Right ventricle myocardium superior (tissue), 1 donor: ENCODE measurements at places on chromosomes 4 and X.

GRCh38 chr4:21709031-21709430, 239.5 kb downstream of the KCNIP4 start:
- DNase-seq = no peak

- DNase-seq = no peak
Observed at GRCh38 chrX:136196691-136197155, 49.4 kb downstream of the FHL1 start.

GRCh38 chrX:70033348-70034051, 16.2 kb downstream of the AWAT2 start:
- DNase-seq = no peak

- DNase-seq = no peak
Observed at GRCh38 chr4:142353149-142353738, 492.9 kb downstream of the INPP4B start.

- DNase-seq = no peak
Observed at GRCh38 chr4:69995526-69996016, at the start of gene STATH. TSS of gene STATH (plus strand) at chr4:69995966. CDS start at chr4:69998438, 2,472 bp downstream.

GRCh38 chr4:156173486-156173885, 219.8 kb upstream of the CTSO start:
- no peak for DNase-seq

DNA sequence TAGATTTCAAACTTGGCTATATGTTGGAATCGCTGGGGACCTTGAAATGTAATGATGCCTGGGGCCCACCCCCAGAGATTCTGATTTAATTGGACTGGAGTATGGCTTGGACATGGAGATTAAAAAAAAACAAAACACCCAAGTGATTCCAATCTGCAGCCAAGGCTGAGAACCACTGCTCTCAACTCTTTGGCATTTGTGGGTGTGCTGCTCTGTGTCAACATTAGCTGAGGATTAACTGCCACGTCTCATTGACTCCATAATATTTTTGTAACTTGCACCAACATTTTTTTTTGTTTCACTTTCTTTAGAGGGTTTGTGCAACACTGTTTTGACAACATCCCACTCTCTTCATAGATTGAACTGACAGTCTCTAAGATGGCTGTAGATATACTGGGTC, 41.1 kb upstream of the PDK3 start:
- no peak for DNase-seq

DNA sequence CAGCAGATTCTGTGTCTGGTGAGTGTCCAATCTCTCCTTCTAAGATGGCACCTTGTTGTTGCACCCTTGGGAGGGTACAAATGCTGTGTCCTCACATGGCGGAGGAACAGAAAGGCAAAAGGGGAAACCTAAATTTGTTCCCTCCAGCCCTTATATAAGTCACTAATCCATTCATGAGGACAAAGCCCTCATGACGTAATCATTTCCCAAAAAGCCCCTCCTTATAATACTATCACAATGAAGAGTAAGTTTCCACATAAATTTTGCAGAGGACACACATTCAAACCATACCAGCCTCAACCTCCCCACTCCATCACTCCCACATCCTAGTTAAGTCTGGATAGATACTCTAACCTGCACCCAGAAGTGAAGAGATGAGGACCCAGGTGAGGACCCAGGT, 63.1 kb downstream of the USP38 start:
- no peak for DNase-seq

GRCh38 chr4:105990933-105991332, 95.7 kb downstream of the NPNT start:
- peak; percentile 92 for DNase-seq

DNA sequence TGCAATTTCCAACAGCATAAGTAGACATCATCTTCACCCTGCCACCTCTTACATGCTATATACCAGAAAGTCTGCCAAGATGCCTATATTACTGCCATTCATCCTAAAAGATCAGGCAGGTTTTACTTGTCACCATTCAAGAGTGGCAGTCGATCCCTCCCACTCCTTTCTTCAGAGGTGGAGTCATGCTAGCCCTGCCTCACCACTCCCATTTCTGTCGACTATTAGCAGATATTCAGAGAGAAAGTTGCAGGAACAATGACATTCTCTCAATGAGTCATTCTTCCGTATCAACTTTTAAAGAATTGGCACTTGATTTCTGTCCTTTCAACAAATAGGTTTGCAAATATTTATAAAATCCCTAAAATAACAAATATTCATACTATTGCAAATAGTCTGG, 1060.1 kb downstream of the ADGRL3 start:
- DNase-seq = no peak

DNA sequence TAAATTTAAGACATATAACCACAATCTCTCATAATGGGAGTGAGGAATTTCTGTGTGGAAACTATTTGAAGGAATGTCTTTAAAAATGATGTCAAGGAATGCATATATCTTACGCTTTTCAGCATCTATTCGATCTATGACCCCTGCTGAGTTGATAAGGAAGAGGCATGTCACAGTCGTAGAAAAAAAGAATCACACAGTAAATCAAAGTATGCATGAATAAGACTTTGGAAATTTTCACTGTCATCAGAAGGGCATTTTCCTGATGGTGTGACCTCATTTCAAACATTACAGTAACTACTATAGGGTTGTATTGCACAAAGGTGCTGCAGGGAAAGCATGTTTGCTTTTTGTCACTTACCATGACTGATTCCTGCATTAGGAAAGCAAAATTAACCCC, 41.5 kb downstream of the REELD1 start:
- DNase-seq = no peak

DNA sequence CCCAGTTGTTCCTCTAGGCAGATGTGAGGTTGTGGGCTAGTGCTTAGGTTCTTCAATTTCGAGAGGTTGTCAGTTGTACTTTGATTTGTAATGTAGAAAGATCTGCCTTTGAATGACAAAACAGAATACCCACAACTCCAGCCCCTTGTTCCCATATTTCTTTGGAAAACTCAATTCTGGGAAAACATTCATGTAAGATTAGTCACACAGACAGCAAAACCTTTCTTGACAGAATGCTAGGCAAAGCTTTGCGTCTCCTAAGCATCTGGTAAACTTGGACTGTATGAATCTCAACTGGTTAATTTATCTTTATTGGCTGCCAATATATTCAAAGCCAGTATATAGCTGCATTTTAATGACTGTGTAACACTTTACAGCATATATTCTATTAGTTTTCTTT, 34.9 kb downstream of the NOCT start:
- DNase-seq = no peak

DNA sequence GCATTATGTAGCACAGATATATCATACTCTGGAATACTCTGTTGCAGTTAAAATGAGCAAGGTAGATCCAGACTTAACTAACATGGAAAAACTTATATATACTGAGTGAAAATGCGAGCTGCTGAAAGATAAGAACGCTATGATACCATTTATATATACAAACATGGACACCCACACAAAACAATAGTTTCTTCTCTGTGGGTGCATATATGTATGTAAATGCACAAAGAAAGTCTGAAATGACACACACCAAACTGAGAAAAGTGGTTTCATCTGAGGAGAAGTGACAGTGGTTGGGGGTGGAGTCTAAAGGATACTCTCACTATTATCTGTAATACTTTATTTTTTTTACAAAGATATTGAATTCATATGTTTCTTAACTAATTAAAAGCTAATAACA, 12.2 kb upstream of the FGF2 start:
- no peak for DNase-seq

DNA sequence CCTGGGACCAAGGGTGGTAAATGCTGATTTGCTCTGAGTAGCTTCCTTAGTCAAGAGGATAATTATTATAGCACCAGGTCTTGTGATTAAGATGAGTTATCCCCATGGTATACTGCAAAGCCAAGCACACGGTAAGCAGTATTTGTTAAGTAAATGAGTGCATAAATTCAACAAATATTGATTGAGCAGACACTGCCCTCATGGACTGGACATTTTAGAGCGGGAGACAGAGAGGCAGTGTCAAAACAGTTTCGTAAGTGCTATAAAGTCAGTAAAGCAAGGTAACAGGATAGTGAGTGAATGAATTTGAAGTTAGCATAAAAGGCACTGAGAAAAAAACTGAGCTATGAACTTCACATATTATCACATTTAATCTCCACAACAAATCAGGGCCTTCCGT, 13.9 kb downstream of the PHF8 start:
- no peak for DNase-seq

GRCh38 chr4:185534511-185534865, 819 bp downstream of the PDLIM3 start:
- no peak for DNase-seq

GRCh38 chrX:18490806-18491555, 65.6 kb downstream of the CDKL5 start:
- no peak for DNase-seq

DNA sequence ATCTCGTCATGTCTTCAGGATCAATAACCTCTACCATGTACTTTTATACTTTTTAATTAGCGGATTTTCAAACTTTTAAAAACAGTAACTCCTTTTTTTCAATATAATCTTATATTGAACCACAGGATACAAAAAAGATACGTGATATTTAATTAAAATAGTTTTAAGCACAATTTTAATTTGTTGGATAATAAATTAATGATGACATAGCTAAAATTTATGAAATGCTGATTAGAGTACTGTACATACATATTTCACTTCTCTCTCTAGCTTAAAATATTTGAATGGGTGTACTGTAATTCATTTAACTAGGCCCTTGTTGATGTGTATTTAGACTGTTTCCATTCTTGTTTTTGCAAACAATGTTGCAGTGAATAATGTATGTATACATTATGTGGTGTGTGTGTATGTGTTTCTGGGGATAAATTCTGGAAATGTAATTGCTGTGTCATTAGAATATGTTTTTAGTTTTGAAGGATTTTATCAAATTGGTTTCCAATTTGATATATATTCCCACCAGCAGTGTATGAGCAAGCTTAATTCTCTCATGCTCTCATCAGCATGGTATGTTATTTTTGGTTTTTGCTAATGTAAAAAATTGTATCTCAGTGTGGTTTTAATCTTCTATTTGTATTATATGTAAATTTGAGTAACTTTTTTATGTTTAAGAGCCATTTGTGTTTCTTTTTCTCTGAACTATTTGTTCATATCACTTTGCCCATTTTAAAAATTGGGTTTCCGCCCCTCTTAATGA, 66.4 kb downstream of the CDKL5 start:
- DNase-seq = no peak
